DMS 273 treated with DMSO at 0.1 percent for 48 hours (cell line): ENCODE measurements at places on chromosomes 5 and 9.

- no peak for DNase-seq
Observed at GRCh38 chr5:73112359-73112758, 8.0 kb upstream of the TMEM171 start.

- DNase-seq, result no peak
Observed at GRCh38 chr5:116297296-116297814, 212.5 kb downstream of the COMMD10 start.

DNA sequence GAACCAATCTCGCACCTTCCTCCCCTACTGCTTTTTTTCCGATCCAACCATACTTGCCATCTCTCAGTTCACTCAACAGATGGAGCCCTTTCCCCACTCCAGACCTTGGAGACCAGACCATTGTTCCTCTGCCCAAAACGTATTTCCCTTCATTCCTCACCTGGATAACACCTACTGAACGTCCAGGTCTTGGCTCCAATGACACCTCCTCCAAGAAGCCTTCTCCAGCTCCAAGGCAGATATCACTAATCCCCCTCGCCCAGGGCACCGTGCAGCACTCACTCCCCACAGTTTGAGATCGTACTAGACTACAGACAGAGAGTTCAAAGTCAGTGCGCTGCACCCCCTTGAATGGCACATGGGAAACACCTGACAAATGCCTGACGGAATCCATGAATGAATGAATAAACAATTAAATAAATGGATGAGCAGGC lies 47.1 kb upstream of the AKNA start:
- no peak for DNase-seq

GRCh38 chr5:43729846-43730478 lies 127.0 kb downstream of the NNT start:
- DNase-seq, result no peak

DNA sequence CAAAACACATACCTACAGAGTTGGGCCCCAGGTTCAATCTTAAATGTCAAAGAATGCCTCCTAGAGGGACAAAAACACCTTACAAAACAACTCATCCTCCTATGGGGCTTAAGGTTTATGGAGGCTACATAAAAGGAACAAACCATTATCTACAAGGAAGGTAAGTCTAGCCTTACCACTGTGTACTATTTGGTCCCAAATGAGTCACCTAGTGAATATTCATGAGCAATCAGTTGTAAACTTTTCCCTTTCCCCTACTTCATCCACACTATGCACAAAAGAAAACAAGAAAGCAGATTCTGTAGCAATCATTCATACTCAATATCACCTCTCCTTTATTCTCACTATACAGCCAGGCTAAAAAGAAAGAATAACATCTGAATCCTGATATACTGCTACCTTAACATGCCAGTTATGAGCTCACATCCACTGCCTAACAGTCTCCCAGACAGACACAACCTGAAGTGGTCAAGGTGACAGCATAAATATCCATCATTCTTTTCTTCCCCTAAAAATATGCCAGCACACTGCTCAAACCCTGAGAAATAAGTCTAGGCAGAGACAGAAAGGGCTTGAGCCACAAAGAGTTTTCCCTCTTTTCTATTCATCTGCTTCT lies 6.2 kb downstream of the OXCT1 start:
- no peak for DNase-seq

DNA sequence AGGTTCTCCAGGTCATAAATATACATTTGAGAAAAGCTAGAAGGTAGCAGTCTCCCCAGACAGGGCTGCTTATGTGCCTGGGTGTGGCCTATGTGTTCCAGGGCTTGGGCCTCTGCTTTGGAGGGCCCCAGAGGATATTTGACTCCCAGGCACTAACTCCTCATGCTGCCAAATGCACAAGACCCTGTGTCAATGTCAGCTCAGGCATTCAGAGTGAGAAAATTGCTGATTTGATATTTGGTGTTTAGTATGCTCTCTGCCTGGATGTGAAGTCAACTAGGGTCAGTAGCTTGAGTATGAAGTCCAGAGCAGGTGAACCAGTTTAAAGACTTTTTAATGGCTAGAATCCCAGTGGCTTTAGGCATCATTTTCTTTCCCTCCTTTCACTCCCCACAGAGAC lies 57.5 kb upstream of the IL7R start:
- no peak for DNase-seq

GRCh38 chr9:14158916-14159315 lies 155.0 kb downstream of the NFIB start:
- DNase-seq, result no peak

- DNase-seq, result peak; percentile 34
Observed at GRCh38 chr5:74286734-74287695, 353.5 kb downstream of the ENC1 start.

GRCh38 chr9:131629825-131630204 lies 84.5 kb downstream of the PRRT1B start:
- no peak for DNase-seq

DNA sequence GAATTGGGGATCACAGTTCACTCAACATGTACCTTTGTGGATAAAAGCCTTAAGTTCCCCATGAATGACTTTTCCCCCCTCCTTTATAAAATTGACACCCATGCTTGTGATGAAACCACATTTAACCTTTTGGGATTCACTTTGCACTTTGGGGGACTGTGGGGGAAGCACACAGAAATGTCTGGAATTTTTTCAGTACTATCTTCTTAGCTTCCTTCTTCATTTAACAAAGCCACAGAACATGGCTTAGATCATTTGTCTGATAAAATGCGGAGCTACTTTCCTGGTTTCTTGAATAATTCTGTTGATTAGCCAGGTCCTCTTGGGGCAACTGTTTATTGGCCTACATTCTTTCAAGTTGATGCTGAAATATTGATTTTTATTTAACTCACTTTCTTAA lies 29.9 kb downstream of the TNFSF15 start:
- DNase-seq, result no peak

GRCh38 chr9:109846776-109847175 lies 66.8 kb downstream of the PALM2AKAP2 start:
- no peak for DNase-seq

DNA sequence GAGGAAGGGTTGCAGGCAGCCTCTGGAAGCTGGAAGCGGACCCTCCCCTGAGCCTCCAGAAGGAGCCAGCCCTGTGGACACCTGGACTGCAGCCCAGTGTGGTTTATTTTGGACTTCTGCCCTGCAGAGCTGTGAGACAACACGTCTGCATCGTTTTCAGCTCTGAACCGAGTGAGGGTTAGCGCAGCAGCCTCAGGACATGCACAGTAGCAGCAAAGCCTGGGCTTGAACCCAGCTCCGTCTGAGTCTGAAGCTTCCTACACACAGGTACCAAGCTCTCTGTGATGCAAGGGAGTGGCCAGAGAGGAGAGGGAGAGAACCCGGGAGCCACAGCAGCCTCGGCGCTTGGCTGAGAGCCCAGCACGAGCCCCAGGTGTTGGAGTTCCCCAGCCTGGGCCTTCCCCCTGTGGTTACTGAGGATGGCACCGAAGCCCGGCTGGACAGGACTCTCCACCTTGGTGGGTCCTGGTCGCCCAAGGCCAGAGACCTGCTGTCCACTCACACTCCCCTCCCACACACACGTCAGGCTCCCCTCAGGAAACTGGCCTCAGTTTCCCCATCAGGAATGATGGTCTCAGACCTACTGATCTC lies 128.2 kb downstream of the OLFM1 start:
- peak; percentile 32 for DNase-seq

- DNase-seq, result no peak
Observed at GRCh38 chr5:15510092-15510491, 10.1 kb downstream of the FBXL7 start.

- DNase-seq, result no peak
Observed at GRCh38 chr9:130526854-130527650, 52.3 kb upstream of the FUBP3 start.

GRCh38 chr9:91825866-91826265 lies 124.2 kb downstream of the ROR2 start:
- no peak for DNase-seq

- DNase-seq, result no peak
Observed at GRCh38 chr9:14912859-14913258, 2.6 kb upstream of the FREM1 start.

DNA sequence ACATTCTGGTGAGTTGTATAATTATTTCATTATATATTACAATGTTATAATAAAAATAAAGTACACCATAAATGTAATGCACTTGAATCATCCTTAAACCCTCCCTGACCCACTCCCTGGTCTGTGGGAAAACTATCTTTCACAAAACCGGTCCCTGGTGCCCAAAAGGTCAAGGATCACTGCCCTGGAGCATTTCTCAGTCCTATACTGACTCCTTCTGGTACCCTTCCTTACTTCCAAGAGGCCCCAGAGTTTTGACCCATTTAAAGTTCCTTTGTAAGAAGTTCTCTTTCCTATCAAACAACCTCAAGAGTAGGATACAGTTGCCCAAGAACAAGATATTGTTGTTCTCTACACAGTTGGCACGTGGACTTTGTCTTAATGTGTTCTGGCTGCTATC lies 88.9 kb upstream of the TRPM3 start:
- no peak for DNase-seq

DNA sequence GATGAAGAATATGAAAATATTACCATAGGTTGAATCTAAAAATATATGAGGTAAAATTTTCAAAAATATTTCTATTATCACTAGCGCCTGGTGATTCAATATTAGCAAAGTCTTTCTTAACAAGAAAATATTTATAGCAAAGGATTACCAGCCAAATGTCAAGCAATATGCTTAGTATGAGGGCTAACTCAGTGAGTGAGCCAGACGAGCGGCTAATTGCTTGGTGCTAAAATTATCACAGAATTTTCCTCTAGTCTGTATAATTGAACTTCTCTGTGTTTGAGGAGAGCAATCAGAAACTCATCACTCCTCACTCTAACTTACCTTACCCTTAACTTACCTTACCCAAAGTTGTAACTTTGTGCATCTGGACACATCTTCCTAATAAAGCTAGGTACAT lies 304.9 kb upstream of the PRR16 start:
- no peak for DNase-seq

DNA sequence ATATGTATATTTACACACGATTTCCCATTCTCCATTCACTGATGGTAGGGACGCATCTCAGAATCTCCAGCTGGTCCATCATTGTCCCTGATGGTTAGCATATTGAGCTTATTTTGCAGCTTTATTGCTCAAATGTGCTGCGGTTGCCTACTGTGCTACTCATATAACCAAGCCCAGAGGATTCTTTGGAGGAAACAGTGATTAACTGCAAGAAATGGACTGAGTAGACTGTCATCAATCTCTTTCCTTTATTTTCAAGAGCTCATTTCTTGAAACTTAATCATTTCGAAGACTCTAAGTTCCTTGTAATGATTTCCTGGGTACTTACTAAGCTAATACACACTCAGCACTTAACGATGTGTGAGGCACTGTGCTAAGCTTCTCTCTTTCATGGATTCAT lies 119.0 kb downstream of the MAT2B start:
- no peak for DNase-seq

DNA sequence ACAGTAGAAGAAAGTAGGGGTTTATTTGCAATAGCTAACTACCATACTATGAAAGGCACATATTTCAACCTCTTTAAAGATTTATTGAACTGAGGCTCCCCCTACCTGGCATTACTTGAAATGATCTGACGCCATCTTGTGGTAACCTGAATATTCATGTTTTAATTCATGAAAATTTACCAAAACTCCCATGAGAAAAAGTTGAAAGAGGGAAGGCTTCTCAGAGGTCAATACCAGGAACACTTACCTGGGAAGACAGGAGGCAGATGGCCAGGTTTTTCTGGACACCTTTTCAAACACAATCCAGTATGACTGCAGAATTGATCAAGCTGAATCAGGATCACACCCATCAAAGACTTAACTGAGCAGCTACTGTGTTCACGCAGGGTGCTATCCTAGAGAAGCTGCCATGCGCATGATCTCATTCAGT lies 9.4 kb downstream of the PRELID2 start:
- peak; percentile 25 for DNase-seq

DNA sequence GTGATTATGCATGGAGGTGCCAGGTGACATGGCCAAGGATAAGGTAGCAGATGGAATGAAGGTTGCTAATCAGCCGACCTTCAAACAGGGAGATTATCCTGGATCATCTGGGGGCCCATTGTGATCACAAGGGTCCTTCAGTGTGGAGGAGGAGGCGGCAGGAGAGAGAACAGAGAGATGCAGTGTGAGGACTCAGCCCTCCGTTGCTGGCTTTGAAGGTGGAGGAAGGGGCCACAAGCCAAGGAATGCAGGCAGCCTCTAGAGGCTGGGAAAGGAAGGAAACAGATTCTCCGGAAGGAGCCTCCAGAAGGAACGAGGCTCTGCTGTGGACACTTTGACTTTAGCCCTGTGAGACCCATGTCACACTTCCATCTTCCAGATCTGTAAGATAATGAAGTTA lies 27.4 kb upstream of the EEIG1 start:
- DNase-seq, result no peak

GRCh38 chr9:4678679-4679267 lies 596 bp upstream of the CDC37L1 start:
- DNase-seq, result peak; percentile 17

DNA sequence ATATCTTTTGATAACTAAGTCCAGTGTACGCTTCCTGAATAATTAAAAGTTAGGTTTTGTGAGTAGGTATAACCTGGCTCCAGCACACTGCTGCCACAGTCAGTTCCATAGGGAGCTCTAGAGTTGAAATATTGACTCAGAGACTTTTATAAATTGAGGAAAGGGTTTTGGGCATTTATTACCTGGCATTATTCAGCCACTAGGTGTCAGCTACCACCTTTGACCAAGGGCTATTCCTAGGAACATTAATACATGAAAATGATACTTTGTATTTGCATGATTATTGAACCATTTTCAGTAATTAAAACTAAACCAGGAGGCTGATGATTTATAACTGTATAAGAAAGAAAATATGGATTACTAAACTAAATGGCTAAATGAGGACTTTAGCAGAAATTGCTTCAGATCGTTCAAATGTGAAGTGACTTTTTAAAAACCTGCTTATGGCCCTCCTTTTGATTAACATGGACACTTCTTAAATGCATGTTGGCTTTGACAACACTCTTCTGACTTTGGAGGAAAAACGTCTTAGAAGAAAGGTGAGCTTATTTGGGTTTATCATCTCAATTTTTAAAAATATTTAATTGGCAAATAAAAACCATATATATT lies 83.0 kb downstream of the SMC2 start:
- DNase-seq, result no peak

GRCh38 chr9:19271081-19271480 lies 40.6 kb downstream of the DENND4C start:
- no peak for DNase-seq

DNA sequence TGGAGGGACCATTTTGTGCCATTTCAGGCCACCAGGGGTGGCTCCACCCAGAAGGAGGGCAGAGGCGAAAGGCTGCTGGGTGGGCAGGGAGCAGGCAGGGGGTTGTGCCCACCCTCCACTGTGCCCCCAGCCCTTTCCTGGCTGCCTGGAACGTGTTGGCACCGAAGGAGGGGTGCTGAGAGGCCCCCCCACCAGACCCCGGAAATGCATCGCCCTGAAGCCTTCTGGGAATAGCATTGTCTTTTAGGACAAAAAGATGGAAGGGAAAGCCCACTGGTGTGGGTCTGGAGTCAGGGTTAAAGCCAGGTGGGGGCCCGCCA lies 5.1 kb downstream of the NOXA1 start:
- no peak for DNase-seq

- DNase-seq, result no peak
Observed at GRCh38 chr5:86546044-86546443, 71.7 kb upstream of the COX7C start.
